ENCODE measurements at places on chromosomes 6 and 20. TPM values are rescaled to one million over a fixed set of nuclear protein-coding genes. Genes with fewer than 3 reads are reported as not detected.

GRCh38 chr6:149007846-149008245 is 261.0 kb downstream of the UST start:
- H3K36me3 ChIP-seq: no peaks in the 10 kb centered on the region
- H3K27ac ChIP-seq: no peak overlapping the region

- H3K4me3 ChIP-seq: no peak overlapping the region
- no peaks in the 10 kb centered on the region for H3K36me3 ChIP-seq
- DNase-seq: no peak
Measured at GRCh38 chr20:9286501-9287461, 217.9 kb downstream of the PLCB4 start.

ZSCAN26 gene
- 31.1 TPM for total RNA-seq

ZC2HC1B gene
- not detected for total RNA-seq
